ENCODE measurements at places on chromosomes 3 and 15.

DNA sequence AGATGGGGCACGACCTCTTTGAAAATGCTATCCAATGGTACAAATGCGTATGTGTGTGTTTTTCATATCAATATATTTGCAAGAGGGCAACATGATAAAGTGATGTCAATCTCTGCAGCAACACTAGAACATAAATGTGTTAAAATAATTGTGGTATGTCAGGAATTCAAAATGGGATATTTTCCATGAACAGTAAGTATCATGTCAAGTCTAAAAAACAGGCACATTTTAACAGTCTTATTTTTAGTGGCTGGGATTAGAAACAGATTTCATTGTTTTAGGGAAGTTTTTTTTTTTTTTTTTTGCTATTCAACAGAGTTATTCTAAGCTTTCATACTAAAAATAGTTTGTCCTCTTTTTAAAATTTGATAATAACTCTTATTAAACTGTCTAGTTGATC lies 209.8 kb downstream of the GAP43 start:
- DNase-seq = no peak

- DNase-seq = no peak
These were observed 6.3 kb upstream of the HCN4 start for GRCh38 chr15:73375012-73375411.

DNA sequence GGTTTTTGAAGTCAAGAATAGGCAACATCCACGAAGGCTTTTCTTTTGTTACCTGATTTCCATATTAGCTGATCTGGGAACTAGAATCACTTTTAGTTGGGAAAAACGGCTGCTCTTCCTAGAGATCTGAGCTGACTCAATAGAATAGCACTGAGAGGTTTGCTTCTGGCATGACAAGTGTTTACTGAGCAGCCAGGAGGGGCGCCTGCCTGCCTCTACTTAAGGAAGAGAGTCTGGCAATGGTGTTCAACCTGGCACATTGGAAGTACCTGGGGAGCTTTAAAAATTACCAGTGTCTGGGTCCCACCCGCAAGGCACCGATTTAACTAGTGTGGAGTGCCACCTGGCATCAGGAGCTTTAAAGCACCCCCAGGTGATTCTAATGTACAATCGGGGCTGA lies 34.4 kb downstream of the FAM43A start:
- no peak for DNase-seq

- no peak for DNase-seq
These were observed 27.1 kb downstream of the P2RY12 start for GRCh38 chr3:151357463-151357850.

DNA sequence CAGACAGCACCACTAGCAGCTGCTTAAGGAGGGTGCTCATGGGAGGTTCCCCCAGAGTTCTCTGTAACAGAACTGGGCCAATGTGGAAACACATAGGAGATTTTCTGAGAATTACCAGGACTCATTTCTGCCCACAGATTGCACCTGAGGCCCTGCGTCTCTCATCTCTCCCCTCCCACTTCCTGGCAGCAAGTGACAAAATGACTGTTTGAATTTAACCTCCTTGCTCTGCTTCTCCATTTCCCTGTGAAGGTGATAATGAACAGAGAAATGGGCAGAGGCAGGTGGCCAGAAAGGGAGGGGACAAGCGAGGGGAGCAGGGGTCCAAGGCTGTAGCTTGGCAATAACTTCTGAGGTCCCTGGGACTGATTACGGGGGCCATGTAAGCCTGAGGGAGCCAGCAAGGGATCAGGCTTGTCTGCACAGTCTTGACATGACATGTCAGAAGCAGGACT lies 8.0 kb downstream of the EPHB1 start:
- no peak for DNase-seq

DNA sequence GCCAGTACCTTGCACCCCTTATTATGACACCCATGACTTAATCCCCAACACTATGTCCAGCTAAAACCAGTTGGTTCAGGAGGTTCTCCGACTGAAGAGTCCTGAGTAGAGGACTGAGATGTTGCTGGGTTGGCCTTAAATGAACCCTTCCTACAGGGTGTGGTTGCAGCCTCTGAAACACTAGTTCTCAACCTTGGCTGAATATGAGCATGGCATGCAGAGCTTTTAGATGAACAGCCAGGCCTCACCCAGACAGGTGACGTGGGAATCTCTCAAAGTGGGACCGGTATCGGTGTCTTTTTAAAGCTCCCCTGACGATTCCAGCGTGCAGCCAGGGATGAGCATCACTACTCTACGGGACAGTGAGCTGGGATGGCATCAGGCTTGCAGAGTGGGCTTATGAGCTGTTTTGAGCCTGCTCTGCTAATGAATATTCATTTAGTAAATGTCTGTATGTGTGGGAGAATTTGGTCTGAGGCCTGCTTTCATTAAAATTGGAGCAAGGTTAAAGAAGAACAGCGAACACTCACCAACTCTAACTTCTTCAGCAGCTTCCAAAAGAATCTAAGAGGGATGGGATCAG lies 79.7 kb upstream of the PRICKLE2 start:
- no peak for DNase-seq

DNA sequence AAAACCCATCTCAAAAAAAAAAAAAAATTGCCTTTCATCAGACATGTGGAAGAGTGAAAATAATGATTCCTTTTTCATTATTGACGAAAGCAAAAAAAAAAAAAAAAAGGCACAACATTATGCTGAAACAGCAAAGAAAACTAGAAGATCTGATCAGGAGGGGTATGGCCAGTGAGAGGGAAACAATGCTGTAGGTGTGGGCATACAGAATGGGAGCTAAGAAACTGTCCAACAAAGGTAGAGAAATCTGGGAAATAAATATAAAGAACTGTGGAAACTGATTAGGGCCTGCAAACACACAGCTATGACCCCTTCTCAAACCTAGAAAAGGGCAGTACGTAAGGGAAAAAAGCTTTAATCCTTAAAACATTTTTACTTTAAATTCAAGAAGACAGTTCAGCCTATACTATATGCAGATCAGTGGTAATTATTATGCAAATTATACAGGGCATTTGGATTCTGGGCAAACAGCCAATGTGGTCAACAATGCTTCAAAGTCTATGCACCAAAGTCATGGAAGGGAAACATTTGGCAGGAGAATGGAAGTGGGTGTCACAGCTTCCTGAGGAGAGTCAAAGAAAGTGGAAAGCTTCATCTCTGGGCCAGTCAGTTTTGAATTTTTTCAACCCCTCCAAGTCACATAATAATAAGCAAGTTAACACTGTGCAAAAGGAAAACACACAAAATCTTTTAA lies 68.3 kb upstream of the SLC12A8 start:
- DNase-seq = no peak

DNA sequence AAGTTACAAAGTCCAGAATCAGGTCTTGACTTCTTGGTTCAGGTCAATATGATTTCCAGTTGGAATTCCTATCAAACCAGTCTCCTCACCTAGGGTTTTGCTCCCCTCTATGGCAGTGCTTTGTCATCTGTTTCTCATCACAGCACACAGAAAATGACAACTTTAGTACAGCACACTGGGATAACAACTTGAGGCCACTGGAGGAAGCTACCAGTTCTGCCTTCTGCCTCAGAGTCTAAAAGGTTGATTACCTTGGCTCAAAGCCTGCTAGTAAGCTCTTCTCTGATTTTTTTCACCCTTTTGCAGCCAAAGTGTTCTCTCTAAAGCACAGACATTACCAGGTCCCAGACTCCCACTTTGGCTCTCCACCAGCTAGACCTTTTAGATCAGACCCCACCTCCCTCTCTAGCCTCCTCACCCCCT lies 24.8 kb upstream of the TRIM59 start:
- DNase-seq = no peak

- no peak for DNase-seq
These were observed 512 bp downstream of the IQCF5 start for GRCh38 chr3:51874889-51875288.

Measured in stimulated activated CD4-positive, alpha-beta T cell treated with anti-CD3 and anti-CD28 coated beads, TNF-alpha, amount 100 ng/mL, for 4 hours (primary cell).